ENCODE measurements at places on chromosomes 5 and 9. TPM values are rescaled to one million over a fixed set of nuclear protein-coding genes. Genes with fewer than 3 reads are reported as not detected.

DNA sequence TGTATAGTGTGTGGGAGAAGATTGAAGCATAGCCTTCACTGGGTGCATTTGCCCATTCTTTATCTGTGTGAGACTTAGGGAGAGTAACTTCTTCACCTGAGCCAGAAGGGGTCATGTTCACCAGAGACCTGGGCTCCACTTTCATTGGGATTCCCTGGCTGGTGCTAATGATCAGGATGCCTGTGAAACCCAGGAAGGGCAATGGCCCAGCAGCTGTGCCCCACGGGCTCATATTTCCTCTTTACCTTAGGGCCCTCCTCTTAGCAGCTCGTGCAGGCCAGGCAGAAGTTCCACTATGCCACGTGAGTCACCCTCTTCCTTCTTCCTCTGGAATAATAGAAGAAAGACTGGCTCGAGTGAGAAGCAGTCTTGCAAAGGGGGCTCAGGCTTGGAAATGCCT is 5.0 kb downstream of the PPARGC1B start:
- DNase-seq, result peak; percentile 38

GRCh38 chr9:23321049-23321448 is 505.0 kb downstream of the ELAVL2 start:
- no peak for DNase-seq

The IL9 gene
- total RNA-seq, result not detected

GRCh38 chr9:33443047-33443446 is 4.3 kb downstream of the AQP3 start:
- peak; percentile 75 for DNase-seq

GRCh38 chr5:24281818-24282217 is 363.0 kb downstream of the CDH10 start:
- DNase-seq, result no peak

- DNase-seq, result no peak
Measured at GRCh38 chr5:156331181-156331580, 4.2 kb downstream of the SGCD start.

The LCN9 gene
- total RNA-seq, result not detected

DNA sequence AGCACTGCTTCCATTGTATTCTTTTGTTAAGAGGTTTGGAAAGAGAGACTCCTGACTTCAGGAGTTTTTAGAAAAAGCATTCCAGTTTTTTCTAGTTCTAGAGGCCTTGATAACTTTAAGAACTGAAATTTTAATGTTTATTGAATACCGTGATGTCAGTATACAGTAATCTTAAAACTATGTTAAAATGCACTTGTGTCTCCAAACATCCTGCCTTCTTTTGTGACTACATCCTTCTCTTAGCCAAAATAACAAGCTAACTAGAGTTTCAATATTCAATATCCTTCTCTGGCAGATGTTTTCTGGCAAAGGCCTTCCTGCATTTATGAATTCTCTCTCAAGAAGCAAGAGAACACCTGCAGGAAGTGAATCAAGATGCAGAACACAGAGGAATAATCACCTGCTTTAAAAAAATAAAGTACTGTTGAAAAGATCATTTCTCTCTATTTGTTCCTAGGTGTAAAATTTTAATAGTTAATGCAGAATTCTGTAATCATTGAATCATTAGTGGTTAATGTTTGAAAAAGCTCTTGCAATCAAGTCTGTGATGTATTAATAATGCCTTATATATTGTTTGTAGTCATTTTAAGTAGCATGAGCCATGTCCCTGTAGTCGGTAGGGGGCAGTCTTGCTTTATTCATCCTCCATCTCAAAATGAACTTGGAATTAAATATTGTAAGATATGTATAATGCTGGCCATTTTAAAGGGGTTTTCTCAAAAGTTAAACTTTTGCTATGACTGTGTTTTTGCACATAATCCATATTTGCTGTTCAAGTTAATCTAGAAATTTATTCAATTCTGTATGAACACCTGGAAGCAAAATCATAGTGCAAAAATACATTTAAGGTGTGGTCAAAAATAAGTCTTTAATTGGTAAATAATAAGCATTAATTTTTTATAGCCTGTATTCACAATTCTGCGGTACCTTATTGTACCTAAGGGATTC is 43.1 kb downstream of the NDFIP1 start:
- peak; percentile 64 for DNase-seq

GRCh38 chr9:135000647-135001245 is 83.0 kb upstream of the FCN1 start:
- DNase-seq, result no peak

The SUSD3 gene
- total RNA-seq, result not detected

The PDE6A gene
- total RNA-seq, result not detected
